Activated T-helper 1 cell treated with anti-CD3 and anti-CD28 coated beads, Interleukin-2, amount 50 U/mL, for 16 hours (primary cell): ENCODE measurements at places on chromosomes 11 and 22.

- no peak for DNase-seq
Observed at GRCh38 chr11:2903672-2904011, 18.1 kb upstream of the CDKN1C start.

DNA sequence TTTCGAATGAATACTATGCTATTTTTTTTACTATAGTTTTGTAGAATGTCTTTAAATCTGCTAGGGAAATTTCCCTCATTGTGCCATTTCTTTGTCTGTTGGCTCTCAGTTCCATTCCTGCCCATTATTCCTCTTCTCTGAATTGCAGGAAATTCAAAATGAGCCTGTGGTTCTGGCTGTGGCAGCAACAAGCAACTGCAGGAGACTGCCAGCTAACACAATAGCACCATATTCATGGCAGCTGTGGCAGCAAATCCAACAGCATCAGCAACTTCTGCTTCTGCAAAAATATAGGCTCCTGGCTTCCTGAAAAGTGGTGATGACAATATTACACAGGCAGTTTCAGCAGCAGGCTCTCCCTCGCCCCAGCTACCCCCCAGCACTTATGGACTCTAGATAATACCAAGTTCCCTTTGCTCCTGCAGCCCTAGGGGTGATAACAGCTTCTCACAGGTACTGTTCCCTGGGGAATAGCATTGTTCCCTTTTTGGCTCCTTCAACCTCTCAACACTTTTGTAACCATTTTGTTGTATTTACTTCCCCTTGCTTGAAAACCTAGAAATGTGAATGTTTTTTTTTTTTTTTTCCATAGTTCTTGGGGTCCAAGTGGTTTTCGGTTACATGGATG, 9.3 kb downstream of the PATE4 start:
- no peak for DNase-seq

DNA sequence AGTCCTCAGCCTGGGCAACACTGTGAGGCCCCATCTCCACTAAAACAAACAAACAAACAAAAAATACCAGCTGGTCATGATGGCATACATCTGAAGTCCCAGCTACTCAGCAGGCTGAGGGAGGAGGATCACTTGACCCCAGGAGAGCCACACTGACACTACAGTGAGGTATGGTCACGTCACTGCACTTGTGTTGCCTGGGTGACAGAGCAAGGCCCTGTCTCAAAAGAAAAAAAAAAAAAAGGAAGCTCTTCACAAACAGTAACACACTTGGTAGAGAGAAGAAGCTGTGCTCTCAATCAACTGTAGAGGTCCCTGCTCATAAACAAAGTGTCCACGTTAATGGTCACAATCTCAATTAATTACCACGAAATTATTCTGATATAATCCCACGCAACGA, 401.6 kb upstream of the CCDC90B start:
- DNase-seq, result no peak

- DNase-seq, result no peak
Observed at GRCh38 chr11:130645164-130645842, 196.9 kb downstream of the ADAMTS15 start.

DNA sequence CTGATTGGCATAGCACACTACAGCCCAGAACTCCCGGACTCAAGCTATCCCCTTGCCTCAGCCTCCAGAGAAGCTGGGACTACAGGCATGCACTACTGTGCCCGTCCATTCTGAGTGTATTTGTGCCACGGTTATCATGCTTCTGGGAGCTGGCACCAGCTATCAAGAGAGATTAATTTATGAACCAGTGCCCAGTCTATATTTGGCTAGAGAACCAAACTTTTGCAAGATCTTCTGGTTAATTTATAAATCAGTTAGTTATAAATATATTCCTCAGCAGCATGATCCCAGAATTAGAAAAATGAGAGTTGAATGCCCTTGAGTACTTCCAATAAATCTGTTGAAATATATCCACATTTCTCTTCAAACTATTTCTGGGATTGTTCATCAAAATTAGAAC, 67.5 kb upstream of the OR5AN1 start:
- DNase-seq, result no peak

DNA sequence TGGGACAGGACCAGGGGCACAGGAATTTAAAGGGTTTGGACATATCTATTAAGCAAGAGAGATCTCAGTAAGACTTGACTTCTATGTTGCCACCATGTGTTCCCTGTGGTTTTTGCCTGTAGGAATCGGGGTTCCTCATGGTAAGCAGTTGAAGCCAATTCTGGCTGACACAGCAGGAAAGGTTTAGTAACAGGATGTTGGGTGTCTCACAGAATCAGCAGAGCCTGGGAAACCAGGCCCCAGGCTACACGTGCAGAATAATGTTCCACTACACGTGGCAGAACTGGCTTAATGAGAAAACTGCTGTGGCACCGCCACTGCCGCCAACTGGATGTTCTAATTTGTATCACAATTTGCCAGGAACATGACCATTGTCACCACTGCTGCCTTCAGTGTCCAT, 264.6 kb upstream of the PLET1 start:
- DNase-seq, result no peak

- no peak for DNase-seq
Observed at GRCh38 chr22:24926428-24926725, 20.1 kb downstream of the LHFPL7 start.

DNA sequence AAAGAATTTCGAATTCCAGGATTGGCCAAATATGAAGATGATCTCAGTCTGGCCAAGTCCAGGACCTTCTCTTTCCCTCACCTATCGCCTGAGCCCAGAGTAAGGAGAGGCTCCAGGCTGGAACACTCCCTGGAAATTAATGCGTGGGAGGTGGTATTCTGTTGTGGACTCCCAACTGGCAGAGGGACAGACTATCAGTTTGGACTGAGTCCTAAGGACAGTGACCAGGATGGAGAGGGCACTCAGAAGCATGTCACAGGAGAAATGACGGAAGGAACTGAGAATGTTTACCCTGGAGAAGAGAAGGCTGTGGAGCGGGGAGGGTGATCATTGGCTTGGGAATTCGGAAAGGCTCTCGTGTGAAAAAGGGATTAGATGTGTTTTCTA, 84.4 kb downstream of the RPL27A start:
- no peak for DNase-seq

GRCh38 chr11:26227883-26228502, 103.9 kb upstream of the ANO3 start:
- DNase-seq, result no peak

DNA sequence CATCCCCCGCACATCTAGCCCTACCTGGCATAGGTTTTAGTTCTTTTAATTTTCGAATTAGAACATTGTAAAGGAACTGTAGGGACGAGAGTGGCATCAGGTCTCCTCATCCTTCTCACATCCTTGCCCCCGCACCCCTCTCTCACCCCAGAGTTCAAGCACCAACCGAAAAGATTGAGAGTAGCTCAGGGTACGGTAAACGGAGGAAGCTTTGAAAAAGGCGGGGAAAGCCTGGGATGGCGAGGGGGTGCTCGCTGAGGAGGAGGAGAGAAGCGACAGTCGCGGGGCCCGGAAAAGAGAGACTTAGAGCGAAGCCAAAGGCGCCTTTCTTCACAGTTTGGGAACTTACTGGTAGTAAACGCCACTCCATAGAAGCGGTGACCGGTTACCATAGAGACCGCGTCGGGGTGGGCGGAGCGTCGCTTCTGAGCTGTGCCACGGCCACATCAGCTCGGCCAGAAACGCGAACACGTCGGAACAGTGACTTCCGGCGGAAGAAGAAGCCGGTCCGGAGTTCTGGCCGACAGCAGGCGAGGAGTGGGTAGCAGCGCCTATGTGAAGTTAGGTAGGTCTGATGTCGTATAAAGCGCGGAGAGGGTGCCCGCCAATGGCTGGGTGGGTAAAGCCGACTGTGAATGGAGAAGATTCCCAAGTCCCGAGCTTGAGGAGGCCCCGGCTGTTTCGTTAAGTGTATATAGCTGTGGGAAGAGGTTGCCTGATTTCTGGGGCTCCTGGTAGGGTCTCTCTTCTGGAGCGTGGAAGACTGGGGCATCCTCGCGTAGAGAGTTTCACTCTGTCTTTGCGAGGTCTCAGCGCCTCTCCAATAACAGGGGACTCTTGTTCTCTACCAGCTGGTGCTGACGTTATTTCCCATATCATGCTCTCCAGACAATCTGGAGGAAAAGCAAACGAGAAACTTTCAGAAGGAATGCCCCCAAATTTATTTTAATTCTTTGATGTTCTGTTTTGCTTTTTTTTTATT, at the start of the genes DCDC1 and DNAJC24:
TSS of gene DCDC1 (minus strand) at position 392 of the 982 bp plus-strand sequence. CDS start 41,459 bp downstream, outside the sequence.
TSS of gene DNAJC24 (plus strand) at position 513 of the 982 bp plus-strand sequence. CDS start 889 bp downstream, outside the sequence.
- peak; percentile 90 for DNase-seq
